ENCODE measurements at places on chromosomes 5 and 9.

DNA sequence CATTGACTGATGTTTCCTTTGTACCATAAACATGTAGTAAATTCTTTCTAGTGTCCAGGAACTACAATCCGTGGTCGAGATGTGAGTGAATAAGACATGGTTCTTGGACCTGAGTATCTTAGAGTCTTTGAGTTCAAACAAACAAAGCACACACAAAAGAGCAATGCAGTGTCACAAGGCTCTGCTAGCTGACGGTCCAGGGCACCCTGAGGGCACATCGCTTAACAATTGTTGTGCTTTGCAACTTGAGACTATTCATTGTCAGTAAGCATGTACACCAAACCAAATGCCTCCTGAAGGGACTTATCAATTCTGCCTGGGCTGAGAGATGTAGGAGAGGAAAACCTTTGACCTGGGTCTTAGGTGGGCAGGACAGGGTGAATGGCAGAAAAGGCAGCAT, 84.8 kb downstream of the CAMK4 start:
- DNase-seq: no peak

DNA sequence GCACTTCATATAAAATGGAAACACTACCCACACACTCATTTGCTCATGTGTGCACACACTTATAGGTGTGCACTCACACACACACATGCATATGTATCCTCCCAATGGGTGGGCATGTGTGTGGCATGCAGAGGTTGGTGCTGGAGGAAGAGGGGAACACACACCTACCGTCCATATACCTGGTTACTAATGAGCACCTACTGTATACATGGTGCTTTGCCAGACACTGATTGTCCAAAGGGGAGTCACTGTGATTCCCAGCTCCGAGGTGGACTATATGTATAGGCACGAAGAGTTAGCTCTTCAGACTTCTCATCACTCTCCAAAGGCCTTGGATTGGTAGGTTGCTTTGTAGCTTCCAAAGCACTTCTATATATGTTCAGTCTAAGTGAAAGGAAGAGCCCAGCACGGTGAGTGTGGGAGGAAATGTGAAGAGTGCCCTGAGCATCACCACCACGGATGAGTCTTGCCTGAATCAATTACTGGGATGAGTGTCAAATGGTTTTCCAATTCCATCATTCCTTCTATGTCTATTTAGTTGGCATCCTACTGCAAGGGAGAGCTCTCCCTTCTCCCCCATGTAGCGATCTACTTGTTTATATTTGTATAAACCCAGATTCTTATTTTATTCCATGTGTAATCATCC, 12.6 kb upstream of the ERGIC1 start:
- DNase-seq: no peak

- no peak for DNase-seq
These were observed 74.9 kb downstream of the GTF3C4 start for GRCh38 chr9:132744881-132745755.

GRCh38 chr9:16367605-16368231, 502.8 kb downstream of the BNC2 start:
- DNase-seq: no peak

DNA sequence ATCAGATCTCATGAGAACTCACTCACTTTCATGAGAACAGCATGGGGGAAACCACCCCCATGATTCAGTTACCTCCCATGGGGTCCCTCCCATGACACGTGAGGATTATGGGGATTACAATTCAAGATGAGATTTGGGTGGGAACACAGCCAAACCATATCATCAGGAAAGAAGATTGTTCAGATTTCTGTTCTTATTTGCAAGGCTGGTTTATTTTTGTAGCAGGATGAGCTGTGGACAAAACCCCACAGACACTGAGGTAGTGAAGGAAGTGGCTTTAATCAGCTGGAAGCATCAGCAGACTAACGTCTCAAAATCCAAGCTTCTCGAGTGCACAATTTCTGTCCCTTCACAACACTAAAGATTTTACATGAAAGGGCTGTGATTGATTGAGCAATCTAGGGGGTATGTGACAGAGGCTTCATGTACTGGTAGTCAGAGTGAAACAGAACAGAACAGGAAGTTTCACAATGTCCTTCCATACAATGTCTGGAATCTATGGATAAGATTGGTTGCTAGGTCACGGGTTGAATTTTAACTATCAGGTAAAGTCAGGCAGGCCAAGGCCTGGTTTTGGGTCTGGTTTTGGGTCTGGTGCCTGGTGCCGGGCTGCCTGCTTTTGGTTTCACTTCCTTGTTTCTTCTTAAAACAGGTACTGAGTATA, 91.3 kb upstream of the ZNF366 start:
- no peak for DNase-seq

GRCh38 chr5:158084292-158084691, 225.3 kb upstream of the CLINT1 start:
- DNase-seq: no peak

DNA sequence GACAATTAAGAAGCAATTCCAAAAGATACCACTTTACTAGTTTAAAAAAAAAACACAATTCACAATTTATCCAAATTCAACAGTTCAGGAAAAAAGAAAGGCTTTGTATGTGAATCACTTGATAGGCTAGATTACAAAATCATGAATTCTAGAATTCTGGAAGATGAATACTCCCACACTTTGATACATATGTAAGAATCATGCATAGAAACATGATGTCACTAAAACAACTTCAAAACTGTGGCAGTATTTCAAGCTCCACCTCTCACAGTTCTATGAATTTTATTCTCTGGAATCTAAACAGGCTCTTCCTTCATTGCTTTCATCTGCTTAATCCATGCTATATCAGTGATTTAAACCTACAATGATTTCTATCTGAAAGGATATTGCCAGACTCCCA, 51.0 kb downstream of the GNAQ start:
- DNase-seq: no peak

DNA sequence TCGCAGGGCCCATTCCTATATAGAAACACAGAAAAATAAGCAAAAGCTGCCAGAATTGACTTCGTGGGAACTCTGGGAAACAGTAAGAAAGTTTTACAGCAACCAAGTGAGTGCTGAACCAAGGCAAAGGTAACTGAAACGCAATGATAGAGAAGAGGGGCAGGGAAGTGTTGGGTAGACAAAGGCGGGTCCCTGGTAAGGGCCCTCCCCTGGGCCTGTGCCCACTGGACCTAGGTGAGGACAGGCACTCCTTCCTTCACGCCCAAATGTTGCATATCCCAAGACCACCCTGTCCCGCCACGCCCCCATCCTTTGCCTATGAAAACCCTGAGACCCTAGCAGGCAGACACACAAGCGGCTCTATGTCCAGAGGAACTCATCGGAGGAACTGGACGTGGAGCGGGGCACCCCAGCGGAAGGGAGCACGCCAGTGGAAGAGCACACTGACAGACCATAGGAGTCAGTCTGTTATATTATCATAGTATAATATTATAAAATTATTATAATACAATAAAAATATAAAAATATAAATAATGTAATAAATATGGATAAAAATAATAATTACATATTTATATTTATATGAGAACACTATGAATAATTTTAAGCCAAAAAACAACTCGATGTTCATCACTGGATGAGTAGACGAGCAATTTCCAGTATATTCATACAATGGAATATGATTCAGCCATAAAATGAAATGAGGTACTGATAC, 27.9 kb downstream of the CDKN2A start:
- no peak for DNase-seq

- no peak for DNase-seq
These were observed 21.3 kb downstream of the FGF1 start for GRCh38 chr5:142664636-142665035.

DNA sequence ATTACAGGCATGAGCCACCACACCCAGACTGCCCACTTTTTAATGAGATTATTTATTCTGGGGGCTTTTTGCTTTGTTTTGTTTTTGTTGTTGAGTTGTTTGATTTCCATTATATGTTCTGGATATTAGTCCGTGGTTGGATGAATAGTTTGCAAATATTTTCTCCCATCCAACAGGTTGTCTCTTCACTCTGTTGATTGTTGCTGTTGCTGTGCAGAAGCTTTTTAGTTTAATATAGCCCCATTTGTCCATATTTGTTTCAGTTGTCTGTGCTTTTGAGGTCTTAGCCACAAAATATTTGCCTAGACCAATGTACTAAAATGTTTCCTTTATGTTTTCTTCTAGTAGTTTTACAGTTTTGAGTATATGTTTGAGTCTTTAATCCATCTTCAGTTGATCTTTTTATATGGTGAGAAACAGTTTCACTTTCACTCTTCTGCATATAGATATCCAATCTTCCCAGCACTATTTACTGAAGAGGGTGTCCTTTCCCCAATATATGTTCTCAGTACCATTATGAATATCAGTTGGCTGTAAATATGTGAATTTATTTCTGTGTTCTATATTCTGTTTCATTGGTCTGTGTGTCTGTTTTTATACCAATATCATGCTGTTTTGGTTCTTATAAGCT, 30.2 kb upstream of the TBCA start:
- no peak for DNase-seq

DNA sequence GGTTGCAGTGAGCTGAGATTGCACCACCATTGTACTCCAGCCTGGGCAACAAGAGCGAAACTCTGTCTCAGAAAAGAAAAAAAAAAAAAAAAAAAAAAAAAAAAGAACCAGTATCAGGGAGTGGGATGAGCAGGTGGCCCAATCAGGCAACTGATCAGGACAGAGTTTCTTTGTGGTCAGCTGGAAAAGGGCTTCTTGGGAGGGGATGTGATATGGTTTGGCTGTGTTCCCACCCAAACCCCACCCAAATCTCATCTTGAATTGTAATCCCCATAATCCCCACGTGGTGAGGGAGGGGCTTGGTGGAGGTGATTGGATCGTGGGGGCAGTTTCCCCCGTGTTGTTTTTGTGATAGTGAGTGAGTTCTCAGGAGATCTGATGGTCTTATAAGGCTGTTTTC, 4.7 kb upstream of the GCNT1 start:
- DNase-seq: no peak

- no peak for DNase-seq
These were observed 2.0 kb downstream of the LHX2 start for GRCh38 chr9:124013309-124014210.

DNA sequence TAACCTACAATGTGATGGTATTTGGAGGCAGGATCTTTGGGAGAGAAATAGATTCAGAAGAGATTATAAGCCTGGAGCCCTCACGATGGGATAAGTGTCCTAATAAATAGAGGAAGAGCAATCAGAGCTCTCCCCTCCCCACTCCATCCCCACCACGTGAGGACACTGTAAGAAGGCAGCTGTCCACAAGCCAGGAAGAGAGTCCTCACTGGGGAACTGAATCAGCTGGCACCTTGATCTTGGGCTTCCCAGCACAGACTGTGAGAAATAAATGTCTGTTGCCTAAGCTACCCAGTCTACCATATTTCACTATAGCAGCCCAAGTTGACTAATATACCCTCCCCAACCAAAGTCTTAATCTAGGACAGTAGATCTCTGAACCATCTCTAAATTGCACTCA, 118.1 kb downstream of the SUSD1 start:
- DNase-seq: no peak

GRCh38 chr5:42970636-42971559, 69.2 kb downstream of the ANXA2R start:
- DNase-seq: no peak

DNA sequence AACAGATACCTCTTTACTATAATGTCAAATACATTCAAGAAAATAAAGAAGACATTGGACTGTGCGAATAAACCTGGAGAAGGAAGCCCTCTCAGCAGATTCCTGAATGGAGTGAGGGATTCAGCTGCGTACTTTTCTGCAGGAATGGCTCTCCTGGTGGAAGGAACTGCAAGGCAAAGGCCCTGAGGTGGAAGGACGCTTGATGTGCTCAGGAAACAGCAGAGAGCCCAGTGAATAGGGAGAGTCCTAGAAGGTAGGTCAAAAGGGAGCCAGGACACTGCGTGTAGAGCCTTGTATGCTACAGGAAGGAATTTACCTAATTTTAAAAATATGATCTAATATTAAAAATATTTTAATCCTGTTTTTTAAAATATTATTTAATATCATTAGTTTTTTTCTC, 68.5 kb upstream of the TTC23L start:
- no peak for DNase-seq

DNA sequence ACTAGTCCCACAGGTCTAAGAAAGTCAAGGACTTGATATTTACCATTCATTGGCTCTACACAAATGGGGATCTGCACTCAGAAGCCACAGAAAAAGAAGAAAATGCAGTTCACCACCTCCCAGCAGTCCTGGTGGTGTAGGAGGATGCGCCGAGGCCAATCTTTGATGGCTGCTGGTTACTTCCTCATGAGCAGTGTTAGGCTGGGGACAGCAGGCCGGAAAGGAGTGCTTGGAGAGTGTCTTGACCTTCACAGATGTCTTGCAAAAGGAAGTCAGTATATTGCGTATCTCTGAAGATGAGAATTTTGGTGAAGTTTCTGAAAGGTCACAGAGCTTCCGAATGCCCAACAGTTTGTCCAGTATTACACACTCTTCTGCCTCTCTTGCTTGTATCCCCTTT, 597.0 kb downstream of the EBF1 start:
- DNase-seq: no peak

GRCh38 chr9:107557236-107557990, 67.8 kb upstream of the KLF4 start:
- DNase-seq: peak; percentile 10

- no peak for DNase-seq
These were observed 114.2 kb downstream of the LIFR start for GRCh38 chr5:38442247-38442573.

DNA sequence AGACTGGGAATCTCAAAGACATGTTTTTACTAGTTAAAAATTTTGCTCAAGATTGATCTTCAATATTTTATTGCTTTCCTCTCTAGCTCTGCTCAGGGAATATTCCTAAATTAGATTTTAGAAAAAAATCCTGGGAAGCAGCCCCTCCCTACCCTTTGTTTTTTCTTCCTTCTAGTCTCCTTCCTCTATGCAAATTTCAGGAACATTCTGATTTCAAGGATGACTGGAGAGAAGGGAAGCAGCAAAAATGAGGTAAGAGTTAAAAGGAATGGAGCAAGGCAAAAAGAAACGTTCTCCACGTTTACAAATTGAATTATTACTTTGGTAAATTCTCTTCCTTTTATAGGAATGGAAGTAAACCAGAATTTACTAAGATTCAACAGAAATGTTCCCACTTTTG, 493.4 kb upstream of the TUSC1 start:
- DNase-seq: no peak

DNA sequence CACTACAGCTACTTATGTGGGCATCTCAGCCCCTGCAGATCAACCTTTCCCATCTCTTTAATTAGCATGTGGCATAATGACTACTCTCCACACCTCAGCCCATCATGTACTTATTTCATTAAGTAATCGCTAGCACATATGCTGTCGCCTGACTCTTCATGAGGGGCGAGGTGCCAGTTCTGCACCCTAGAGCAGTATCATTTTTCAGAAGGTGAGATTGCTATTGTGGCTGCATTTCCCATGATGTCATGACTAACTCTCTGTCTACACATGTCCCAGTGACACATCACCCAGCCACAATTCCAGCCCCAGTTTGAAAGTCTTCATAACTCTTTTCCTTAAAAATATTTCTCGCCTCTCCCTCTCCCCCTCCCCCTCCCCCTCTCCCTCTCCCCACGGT, 7.6 kb upstream of the F2RL1 start:
- no peak for DNase-seq

- DNase-seq: no peak
These were observed 9.0 kb downstream of the RGS14 start for GRCh38 chr5:177366528-177367322.

GRCh38 chr5:175689147-175689991, 31.5 kb downstream of the HRH2 start:
- no peak for DNase-seq

- DNase-seq: no peak
These were observed 135.7 kb downstream of the OLFM1 start for GRCh38 chr9:135222881-135223760.

- DNase-seq: no peak
These were observed 86.1 kb downstream of the ADAMTS2 start for GRCh38 chr5:179258922-179259730.

GRCh38 chr5:158068964-158069363, 210.0 kb upstream of the CLINT1 start:
- no peak for DNase-seq
